Left cardiac atrium (tissue), 4 donors: ENCODE measurements at places on chromosomes 3 and 15. TPM values are rescaled to one million over a fixed set of nuclear protein-coding genes. Genes with fewer than 3 reads are reported as not detected.

CTXND1 gene
- total RNA-seq = 0.24 TPM

C3orf80 gene
- 0.47 TPM for total RNA-seq

DNAH1 gene
- total RNA-seq = 4.4 TPM

DGKG gene
- 13.3 TPM for total RNA-seq

LYZL4 gene
- total RNA-seq = not detected

ANKDD1A gene
- 5.0 TPM for total RNA-seq

NUDT16 gene
- 19.8 TPM for total RNA-seq

EFHB gene
- total RNA-seq = 0.59 TPM

ROBO2 gene
- 8.0 TPM for total RNA-seq

SCAANT1 gene
- not detected for total RNA-seq

PARP15 gene
- 1.6 TPM for total RNA-seq

TIMP4 gene
- total RNA-seq = 54.5 TPM

BSN gene
- 0.27 TPM for total RNA-seq

ZCWPW2 gene
- 2.5 TPM for total RNA-seq

ZBTB38 gene
- 62.9 TPM for total RNA-seq

SOX14 gene
- not detected for total RNA-seq

WNT5A gene
- 6.2 TPM for total RNA-seq

FOXB1 gene
- total RNA-seq = not detected

P2RY12 gene
- 2.7 TPM for total RNA-seq

IL12A gene
- total RNA-seq = 0.42 TPM

ETV5 gene
- 24.0 TPM for total RNA-seq

PTX3 gene
- 1.3 TPM for total RNA-seq

TRIM71 gene
- 0.06 TPM for total RNA-seq

LPCAT4 gene
- 43.7 TPM for total RNA-seq

PDZRN3 gene
- 30.8 TPM for total RNA-seq

COL6A6 gene
- 3.8 TPM for total RNA-seq

CCDC33 gene
- not detected for total RNA-seq

HRG gene
- total RNA-seq = 0.16 TPM

FANCI gene
- total RNA-seq = 4.8 TPM

PLCH1 gene
- 0.39 TPM for total RNA-seq

TGM5 gene
- total RNA-seq = not detected

RASGRP1 gene
- 1.6 TPM for total RNA-seq

SLC24A5 gene
- not detected for total RNA-seq

ALDH1L1 gene
- total RNA-seq = 20.2 TPM

WDR73 gene
- total RNA-seq = 13.0 TPM

ATP2B2 gene
- total RNA-seq = 0.31 TPM

CLRN1 gene
- total RNA-seq = not detected

SHC4 gene
- 1.8 TPM for total RNA-seq

MME gene
- 52.6 TPM for total RNA-seq

ITPKA gene
- 1.6 TPM for total RNA-seq

ZDHHC23 gene
- 2.2 TPM for total RNA-seq

MESP2 gene
- 0.16 TPM for total RNA-seq

CCR3 gene
- not detected for total RNA-seq

FHIT gene
- total RNA-seq = 8.7 TPM

IMPG2 gene
- 0.31 TPM for total RNA-seq

CLDN1 gene
- 4.5 TPM for total RNA-seq

PRSS50 gene
- not detected for total RNA-seq

CHRD gene
- total RNA-seq = 12.2 TPM
